HEK293T (cell line): ENCODE measurements at places on chromosomes 16 and 17.

- DNase-seq: no peak
Measured at GRCh38 chr16:65547772-65548446, 426.0 kb upstream of the CDH11 start.

GRCh38 chr17:57699751-57700219 is 45.3 kb downstream of the CCDC182 start:
- DNase-seq: no peak

- no peak for DNase-seq
Measured at GRCh38 chr16:22843856-22844255, 29.9 kb downstream of the HS3ST2 start.

GRCh38 chr16:85430523-85431421 is 182.3 kb upstream of the GSE1 start:
- DNase-seq: no peak

DNA sequence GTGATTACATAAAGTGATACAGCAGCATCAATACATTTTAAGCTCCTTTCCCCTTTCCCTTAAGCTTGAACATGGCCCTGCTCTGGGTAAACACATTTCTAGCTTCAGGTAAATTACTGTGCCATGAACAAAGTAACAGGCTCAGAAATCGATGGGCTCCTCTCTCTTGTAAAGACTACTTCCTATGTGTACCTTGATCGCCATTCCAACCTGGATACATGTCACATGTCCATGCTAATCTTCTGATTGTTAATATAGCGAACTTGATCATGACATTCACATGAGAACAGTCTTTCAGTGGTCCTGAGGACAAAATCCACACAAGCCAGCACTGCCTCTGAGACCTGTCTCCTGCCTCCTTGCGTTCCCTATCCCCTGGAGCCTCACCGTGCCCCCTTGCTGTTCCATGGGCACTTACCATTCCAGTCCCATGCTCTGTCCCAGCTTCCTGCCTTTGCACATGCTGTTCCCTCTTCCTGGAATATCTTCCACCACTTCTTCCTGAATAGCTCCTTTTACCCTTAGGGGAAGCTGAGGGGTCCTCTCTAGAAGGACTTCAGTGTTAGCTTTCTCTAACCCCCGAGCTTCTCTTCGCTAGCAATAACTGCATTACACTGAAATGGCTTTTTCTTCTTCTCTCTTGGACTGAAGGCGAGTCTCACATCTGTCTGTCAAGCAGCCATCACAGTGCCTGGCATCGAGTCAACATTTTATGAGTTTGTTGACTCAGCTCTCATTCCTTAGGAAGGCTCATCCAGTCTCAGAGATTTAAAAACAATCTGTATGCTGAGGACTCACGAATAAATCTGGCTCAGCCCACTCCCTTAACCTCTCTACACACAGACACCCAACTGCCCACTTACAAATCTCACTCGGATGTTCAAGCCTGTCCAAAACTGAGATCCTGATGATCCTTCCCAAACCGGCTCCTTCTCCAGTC is 93.3 kb downstream of the ASIC2 start:
- no peak for DNase-seq
